ENCODE measurements at places on chromosomes 11 and 22. TPM values are rescaled to one million over a fixed set of nuclear protein-coding genes. Genes with fewer than 3 reads are reported as not detected.

EIF3M gene
- polyA plus RNA-seq, result 412 TPM

APOA5 gene
- polyA plus RNA-seq, result not detected

HEPHL1 gene
- 0.04 TPM for polyA plus RNA-seq

SAA1 gene
- polyA plus RNA-seq, result not detected

AMOTL1 gene
- 68.0 TPM for polyA plus RNA-seq

MMP10 gene
- not detected for polyA plus RNA-seq

PLA2G6 gene
- polyA plus RNA-seq, result 8.9 TPM

MED15 gene
- polyA plus RNA-seq, result 44.9 TPM

RTN4R gene
- polyA plus RNA-seq, result not detected

SLN gene
- 2,101 TPM for polyA plus RNA-seq

OR52I1 gene
- polyA plus RNA-seq, result not detected

PIH1D2 gene
- polyA plus RNA-seq, result 1.3 TPM

HBE1 gene
- 85.4 TPM for polyA plus RNA-seq

ZNF214 gene
- 2.2 TPM for polyA plus RNA-seq

OR52N4 gene
- not detected for polyA plus RNA-seq

GRCh38 chr11:123061403-123062157 is at the start of gene HSPA8:
HSPA8 (minus strand) TSS chr11:123062136; CDS start chr11:123061324, 812 bp downstream.
- DNase-seq, result no peak

GRCh38 chr11:119447664-119448242 is 24.8 kb upstream of the THY1 start:
- no peak for DNase-seq

DNA sequence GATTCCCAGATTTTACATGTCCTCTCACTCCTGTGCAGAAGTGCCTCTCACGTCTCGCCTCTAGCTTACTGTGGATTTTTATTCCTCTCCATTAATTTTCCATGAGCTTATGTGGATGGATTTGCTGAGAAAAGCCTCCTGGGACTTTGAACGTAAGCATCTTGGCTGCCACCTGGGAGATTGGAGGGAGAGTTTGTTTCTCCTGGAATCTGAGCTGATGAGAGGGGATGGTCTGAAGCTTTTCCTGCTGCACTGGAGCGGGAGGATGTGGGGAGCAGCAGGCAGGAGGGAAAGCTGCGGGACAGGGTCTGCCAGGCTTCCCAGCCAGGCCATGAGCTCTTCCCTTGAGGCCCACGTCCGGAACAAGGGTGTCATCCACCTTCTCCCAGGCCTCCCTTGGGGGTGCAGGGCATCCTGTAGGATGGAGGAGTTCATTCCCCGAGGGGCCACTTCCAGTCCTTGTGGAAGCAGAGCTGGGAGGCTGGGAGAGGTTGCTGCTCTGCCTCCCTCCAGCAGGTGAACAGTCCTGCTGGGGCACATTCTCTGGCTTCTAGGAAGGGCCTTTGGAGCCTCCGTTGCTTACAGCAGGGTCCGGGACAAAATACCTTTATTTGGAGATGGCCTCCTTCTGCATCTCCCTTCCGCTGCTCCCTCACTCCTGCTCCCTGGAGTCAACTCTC is 3.6 kb upstream of the SHANK2 start:
- DNase-seq, result no peak

DNA sequence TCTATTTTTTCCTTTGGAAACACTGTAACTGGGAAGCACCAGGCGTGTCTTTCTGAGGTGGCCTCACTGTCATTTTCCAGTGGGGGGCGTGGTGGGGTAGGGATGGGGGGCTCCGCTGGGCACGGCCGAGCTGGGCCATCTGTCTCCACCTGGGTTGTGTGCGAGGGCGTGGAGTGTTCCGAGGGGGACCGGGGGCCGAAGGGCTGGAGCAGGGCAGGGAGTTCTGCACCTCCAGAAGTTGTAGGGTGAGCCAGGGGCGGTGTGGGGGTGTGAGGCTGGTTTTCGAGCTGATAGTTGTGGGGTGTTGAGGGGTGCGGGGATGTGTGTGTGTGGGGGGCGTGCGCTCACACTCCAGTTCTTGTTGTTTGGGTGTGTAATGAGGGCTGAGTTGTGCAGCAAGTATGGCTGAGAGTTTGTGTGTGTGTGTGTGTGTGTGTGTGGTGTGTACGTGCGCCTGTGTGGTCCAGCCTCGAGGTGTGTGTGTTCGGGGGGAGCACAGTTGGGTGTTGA is 10.8 kb downstream of the YPEL4 start:
- no peak for DNase-seq

- peak; percentile 12 for DNase-seq
Observed at GRCh38 chr11:106482917-106483785, 405.7 kb downstream of the AASDHPPT start.

DNA sequence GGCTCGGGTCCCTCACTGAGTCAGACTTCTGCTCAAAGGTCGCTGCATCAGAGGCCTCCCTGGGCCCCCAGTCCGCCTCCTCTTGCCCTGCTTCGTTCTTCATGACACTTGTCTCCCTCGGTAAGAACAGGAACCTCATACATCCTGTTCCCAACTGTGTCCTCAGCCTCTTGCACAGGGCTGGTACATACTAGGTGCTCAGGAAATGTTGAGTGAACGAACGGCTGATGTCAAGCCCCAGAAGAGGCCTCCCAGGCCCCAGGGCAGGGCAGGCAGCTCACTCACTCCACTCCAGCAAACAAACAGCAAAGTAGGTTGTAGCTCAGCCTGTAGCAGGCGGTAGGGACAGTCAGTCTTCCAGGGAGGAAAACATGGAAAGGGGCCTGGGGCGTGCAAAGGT is 17.2 kb downstream of the SYNGR1 start:
- no peak for DNase-seq

GRCh38 chr22:38788021-38788816 is 5.7 kb downstream of the DNAL4 start:
- peak; percentile 62 for DNase-seq

- no peak for DNase-seq
Observed at GRCh38 chr11:36151933-36152580, 137.2 kb downstream of the COMMD9 start.

GRCh38 chr11:122491509-122491908 is 164.0 kb upstream of the UBASH3B start:
- DNase-seq, result peak; percentile 67

- no peak for DNase-seq
Observed at GRCh38 chr22:19466126-19466716, 12.8 kb downstream of the UFD1 start.

- DNase-seq, result no peak
Observed at GRCh38 chr11:108705061-108705460, 40.2 kb downstream of the DDX10 start.

- no peak for DNase-seq
Observed at GRCh38 chr11:86155200-86155844, 86.4 kb upstream of the PICALM start.

GRCh38 chr11:18393581-18394274 is 635 bp upstream of the LDHA start:
- no peak for DNase-seq

DNA sequence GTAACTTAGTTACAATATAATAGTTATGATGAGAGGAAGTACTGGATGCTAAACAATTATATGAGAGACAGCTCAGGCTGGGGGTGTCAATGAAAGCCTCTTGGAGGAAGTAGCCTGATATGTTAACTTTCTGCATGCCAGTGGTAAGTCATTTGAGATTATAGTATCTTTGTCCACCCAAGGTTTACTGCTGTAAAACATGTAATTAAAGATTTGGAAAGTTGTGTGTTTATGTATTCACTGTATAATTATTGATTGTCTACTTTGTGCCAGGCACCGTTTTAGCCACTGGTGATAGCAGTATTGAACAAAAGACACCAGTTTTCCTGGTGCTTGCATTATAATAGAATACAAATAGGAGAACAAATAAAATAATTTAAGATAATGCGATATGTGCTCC is 624 bp upstream of the DNAJB7 start:
- DNase-seq, result no peak

DNA sequence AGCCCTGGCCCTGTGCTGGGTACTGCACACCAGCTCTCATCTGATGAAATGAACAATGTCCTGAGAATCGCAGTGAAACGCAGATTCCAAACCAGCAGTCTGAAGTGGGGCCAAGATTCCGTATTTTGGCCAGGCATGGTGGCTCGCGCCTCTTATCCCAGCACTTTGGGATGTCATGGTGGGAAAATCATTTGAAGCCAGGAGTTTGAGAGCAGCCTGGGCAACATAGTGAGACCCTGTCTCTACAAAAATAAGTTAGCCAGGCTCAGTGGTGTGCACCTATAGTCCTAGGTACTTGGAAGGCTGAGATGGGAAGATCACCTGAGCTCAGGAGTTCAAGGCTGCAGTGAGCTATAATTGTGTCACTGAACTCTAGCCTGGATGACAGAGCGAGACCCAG is 13.0 kb downstream of the LIF start:
- DNase-seq, result no peak

DNA sequence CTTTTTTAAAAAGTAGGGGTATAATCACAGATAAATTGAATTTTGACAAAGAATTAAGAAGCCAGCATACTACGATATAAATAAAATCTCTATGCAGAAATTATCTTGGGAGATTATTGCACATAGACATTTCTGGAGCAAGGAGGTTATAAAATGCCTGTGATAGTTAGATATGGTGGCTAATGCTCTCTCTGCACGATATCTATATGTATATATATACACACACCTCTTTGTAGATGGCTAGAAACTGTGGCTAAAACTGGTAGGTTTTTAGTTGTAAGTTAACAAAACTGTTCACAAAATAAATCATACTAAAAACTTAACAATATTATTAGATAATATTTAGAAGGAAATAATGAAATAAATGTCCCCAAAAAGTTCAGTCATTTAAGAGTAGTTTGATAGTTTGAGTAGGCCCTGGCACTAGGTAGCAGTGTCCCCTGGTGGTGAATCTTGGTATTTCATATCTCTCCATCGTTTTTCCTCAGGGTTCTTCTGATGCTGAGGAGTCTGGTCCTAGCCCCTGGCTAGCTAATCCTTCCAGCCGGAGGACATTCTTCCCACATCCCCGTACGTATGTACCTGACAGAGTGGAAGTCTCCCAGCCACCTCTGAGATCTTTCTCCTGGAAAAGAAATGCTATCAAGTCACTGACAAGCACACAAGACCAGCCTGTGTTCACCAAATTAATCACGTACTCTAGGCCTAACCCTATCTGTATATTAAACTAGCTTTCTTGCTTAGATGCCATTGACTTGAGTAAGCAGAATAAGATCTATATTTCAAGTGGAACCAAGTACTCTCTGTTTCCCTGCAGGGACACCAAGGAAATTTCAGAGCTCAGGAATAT is 32.2 kb downstream of the ART5 start:
- DNase-seq, result no peak

DNA sequence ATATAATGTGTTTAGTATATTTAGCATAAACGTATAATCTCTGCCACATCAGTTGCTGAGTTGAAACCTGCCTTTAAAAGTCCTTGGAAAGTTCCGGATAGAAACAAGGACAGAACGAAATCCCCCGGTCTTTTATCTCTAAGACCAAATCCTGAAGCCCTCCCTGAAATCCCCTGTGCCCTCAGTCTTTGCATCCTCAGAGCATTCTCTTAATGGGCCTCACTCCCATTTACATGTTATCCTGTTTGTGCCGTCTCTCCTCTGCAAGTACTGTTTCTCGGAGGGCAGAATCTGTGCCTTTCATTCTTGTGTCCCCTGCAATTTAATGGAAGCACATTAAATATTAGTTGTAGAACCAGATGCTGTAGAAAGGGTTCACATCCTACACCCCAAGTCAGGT is 56.0 kb downstream of the ZNRF3 start:
- no peak for DNase-seq

DNA sequence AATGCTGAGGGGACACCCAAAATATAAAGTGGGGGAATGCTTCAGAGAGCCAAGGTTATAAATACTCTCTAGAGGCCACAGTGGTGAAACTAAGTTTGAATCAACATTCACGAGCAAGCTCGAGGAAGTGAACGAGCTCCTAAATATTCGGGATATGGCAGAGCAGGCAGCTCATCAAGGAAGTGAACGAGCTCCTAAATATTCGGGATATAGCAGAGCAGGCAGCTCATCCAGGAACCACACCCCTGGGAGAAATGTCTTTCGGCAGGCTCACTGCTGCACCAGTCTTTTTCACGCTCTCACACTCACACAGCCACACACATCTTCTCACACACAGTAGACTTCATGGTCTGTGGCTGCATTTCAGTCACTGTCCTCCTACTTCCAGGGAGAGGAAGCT is 787.5 kb downstream of the OPCML start:
- no peak for DNase-seq

DNA sequence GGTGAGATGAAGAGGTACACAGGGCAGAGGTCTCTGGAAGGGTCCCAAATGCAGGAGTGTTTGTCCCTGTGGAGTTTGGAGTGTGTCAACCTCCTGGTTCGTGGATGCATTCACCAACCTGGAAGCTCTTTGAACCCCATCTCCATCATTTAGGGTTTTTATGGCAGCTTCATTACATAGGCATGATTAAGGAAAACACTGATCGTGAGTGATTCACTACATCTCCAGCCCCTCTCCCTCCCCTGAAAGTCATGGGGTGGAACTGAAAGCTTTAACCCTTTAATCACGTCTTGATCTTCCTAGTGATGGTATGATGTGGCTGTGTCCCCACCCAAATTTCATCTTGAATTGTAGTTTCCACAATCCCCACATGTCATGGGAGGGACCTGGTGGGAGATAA is 19.8 kb upstream of the INCENP start:
- no peak for DNase-seq

- no peak for DNase-seq
Observed at GRCh38 chr22:36610056-36610455, 81.1 kb upstream of the EIF3D start.

- DNase-seq, result no peak
Observed at GRCh38 chr22:31852691-31853421, 91.5 kb upstream of the YWHAH start.

- DNase-seq, result no peak
Observed at GRCh38 chr11:65355013-65355775, 643 bp downstream of the TIGD3 start.

All from muscle of arm (tissue), 14 donors.